ENCODE measurements at places on chromosomes 5 and 9.

DNA sequence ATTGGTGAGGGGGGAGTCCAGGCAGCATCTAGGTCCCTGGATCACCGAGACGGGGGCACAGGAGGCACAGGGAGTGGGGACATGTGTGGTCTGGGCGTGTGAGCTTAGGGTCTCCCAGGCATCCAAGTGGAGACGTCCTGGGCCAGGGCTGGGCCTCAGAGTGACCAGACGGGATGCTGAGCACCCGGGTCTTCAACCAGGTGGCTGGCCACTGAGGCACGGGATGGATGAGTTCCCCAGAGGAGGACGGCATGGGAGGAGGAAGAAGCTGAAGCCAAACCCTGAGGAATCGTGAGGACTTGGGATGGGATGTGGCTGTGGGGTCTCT lies 88.0 kb downstream of the LMX1B start:
- DNase-seq = no peak

DNA sequence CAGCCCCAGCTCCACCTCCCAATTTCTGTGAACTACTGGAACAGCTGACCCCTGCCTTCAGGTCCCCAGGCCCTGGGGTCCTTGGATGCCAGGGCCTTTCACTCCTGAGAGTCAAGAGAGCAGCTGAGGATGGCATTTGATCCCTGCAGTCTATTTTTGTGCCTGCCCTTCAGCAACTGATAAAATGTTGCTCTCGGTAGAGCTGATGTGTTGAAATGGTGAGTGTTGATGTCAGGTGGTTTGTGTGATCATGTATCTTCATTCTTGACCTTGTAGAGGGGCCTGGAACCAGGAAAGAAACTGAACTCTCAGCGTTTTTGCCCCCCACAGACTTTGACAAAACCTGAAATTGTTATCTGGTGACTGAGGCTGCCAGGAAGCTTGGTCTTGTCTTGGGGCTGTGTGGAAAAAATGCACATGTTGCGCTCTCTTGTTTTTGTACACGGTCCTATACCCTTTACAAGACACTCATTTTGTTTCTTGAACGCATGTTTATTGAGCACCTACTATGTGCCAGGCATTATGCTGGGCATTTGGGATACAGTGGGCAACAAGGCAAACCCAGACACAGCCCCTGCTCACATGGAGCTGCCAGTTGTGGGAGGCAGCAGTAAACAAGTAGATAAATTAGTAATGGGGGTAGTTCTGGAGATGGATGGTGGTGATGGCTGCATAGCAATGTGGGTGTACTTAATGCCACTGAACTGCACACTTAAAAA lies 78.3 kb downstream of the PPARGC1B start:
- DNase-seq = no peak

GRCh38 chr9:99582814-99583213 lies 238.9 kb upstream of the NR4A3 start:
- DNase-seq = no peak

GRCh38 chr9:132545578-132545977 lies 36.8 kb upstream of the BARHL1 start:
- no peak for DNase-seq

DNA sequence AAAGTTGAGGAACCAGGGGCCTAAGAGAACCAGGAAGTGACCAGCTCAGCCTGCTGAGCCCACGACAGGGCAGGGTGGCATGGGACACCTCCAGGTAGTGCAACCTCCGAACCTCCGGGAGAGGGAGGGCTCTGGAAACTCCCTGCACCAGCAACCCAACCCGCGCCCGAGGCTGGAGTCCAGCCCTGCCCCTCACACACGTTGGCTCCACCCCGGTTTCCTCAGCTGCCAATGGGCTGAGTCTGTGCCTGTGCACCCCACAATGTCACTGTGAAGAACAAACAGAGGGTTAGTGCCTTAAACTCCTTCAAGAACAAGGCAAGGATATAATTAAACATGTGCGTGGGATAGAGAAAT lies 17.0 kb upstream of the UNC5A start:
- no peak for DNase-seq

GRCh38 chr5:85741972-85742371 lies 875.8 kb upstream of the COX7C start:
- DNase-seq = no peak

- no peak for DNase-seq
Measured at GRCh38 chr5:28914297-28914696, 1875.9 kb upstream of the CDH9 start.

GRCh38 chr9:136147890-136148714 lies 29.4 kb upstream of the TMEM250 start:
- DNase-seq = no peak

DNA sequence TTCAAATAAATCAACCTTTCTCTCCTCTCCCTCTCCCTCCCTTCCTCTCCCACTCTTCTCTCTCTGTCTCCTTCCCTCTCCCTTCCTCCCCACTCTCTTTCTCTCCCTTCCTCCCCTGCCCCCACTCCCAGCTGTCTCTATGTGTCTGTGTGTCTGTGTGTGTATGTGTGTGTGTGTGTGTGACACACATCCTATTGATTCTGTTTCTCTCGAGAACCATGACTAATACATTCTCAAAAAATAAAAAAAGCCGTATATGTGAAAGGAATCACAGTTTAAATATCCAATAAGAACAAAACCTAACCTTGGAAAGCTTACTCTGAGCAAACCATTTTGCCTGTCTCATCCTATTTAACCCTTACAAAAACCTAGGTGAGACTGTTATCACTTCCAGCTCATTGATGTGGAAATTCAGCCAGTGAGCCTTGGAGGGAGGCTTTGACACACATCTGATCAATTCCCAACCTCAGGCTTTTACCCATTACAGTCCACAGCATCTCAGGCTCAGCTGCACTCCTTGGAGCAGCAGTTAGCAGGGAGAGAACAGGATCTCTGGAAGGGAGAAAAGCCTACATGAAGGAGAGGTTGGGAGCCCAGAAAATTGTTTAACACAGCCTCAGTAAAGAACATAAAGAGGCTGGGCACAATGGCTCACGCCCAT lies 8.3 kb downstream of the HSD17B3 start:
- no peak for DNase-seq

DNA sequence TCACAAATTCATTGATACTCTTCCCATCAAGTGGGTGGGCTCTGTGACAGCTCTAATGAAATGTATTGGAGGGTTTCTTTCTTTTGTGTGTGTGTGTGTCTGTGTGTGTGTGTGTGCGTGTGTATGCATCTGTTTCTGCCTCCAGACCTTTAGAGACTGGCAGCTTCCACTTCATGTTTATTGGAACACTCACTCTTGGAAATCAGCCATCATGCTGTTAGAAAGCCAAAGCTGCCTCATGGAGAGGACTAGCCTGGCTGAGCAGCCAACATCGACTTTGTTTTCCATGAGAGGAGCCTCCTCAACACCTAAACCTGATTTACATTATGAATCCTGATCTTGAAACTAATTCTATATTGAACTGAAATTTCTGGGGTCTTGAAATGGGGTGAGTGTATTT lies 128.5 kb upstream of the FAM174A start:
- no peak for DNase-seq

- DNase-seq = no peak
Measured at GRCh38 chr9:121812159-121812735, 160.8 kb downstream of the DAB2IP start.

DNA sequence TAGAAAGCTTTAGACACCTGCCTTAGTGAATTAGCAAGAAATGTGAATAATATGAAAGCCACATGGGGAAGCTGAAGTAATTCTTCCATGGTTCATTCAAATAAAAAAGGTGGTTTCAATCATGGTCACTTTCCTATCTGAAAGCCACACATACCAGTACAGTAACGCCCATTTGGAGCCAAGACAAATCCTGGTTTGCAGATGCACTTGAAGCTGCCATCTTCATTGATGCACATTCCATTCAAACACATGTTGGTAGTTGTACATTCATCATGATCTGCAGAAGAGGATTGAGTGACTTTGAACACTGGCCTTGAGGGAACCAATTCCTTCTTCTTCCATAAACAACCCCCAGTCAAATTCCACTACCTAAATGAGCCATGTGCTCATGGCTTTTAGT lies 161.5 kb downstream of the FBN2 start:
- DNase-seq = no peak

DNA sequence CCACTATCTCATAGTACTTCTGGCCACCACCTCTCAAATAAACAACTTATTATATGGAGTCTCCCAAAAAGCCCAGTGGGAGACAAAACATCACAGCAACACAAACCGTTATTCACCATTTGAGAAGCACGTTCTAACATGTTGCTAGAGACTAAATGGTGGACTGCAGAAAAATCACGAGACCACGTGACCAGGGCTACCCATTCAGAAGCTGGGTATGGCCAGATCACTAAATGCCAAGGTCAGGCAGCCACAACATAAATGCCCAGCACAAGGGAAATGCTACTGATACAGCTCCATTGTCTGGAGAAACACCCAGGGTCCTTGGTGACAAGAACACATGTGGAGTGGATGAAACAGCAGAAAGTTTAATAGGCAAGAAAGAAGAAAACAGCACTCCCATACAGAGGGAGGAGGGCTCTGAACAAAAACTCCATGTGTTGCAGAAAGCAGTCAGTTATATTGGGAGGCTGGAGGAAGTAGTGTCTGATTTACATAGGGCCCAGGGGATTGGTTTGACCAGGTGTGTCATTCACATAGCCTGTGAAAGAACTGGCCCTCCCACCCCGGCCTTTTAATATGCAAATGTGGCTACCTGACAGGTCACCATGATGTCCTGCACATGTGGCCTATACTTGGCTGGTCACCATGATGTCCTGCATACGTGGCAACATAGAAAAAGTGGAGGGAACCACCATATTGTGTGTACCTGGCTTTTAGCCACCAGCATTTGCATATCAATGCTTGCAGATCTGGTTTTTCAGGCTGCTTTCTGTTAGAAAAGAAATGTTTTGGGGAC lies 97.2 kb downstream of the TRIM36 start:
- no peak for DNase-seq

DNA sequence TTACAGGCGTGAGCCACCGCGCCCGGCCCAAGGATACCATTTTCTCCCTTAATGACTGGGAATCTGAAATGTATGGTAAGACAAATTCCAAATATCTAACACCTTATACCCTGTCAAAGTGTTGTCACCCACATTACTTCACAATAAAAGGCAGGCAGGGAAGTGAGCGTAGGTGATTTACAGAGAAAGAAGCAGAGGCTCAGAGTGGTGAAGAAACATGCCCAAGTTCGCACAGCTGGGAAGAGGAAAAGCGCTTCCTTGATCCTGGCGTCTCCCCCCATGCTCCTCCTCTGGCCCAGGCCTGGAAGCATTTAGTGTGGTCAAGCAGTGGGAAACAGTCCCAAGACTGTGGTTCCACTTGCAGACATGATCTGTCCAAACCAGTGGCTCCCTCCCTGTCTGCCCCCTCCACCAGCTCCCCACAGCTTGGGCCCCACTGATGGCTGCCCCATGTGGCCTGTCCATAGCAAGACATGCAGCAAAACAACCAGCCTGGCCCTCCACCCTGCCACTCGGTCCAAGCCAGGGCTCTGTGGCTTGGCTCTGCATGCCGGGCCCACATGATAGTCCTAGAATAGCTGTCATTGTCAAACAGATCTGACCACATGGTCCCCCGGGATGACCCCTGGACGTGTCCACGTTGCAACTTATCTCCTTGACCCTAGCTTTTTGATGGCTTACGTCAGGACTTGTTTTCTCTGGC lies 107.2 kb downstream of the TTLL11 start:
- no peak for DNase-seq

DNA sequence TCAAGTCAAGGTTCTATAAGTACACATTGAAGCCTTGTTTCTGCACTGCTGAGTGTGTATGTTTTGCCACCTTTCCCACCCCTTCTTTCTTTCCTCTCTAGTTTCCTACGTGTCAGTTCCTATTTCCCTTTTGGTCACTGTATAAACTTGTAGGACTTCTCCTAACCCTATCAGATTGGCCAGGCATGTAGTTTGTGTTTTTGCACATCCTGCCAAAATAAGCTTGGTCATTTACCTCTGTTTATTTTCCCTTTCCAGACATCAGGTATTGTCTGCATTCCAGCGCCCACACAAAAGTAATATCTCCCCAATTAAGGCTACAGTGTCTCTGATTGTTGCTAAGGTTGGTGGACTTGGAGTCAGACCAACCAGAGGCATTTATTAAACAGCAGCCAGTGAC lies 252.9 kb upstream of the MPDZ start:
- DNase-seq = no peak

GRCh38 chr9:11326231-11326630 lies 713.4 kb upstream of the PTPRD start:
- no peak for DNase-seq

- DNase-seq = no peak
Measured at GRCh38 chr5:79685627-79686026, 4.0 kb upstream of the CMYA5 start.

DNA sequence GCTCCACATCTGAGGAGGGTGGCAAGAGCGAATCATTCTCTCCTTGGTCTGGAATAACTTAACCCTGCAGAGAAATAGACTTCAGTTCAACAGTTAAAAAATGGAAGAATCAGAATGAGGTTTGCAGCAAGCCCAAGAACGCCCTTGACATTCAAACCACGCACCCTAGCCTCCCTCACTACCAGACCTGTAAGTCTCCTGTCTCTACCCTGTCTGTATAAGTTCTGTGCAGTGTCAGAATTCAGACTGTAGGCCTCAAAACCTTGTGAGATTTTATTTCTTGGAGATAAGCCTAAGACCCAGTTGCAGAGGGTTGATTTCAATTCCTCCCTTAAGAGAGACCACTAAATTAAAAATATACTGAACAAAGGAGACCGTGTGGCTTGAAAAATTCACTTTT lies 35.8 kb upstream of the PLPP1 start:
- no peak for DNase-seq

DNA sequence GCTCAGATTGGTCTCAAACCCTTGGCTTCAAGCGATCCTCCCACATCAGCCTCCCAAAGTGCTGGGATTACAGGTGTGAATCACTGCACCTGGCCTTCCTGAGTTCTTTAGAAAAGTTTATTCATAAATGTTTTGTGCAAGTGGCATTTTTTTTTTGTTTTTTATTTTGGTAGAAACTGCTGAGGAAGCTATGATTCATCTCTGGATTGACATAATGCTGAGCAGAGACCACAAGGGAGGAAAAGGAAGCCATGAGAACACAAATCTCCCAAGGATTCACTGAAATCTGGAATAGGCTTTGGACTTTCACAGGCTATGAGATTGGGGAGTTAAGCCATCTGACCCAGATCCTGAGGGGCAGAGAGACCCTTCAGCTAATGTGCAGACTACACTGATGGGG lies 3.4 kb upstream of the SLC46A2 start:
- DNase-seq = no peak

DNA sequence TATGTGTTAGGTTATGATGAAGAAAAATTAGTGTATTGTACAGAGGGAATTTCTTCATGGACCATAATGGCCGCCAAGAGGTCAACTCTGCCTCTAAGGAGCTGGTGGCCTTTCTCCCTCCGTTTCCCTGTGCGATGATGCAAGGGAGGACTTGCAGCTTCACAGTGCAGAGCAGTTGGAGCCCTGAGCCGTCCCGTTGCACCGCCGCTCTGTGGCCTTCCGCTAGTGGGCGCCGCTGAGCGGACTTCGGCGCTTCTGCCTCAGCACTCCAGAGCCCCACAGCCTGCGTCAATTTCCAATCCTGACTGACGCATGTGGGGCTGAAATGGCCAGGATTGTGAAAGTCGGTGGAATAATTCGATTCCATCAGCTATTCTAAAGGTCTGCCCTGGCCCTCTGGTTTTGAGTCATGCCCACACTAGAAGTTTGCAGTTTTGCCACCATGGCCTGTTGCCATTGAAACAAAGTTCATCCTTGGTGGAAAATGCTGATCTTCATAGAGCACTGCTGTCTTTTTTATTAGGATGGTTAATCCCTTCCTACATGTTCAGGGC lies 22.7 kb upstream of the LECT2 start:
- DNase-seq = no peak
